ENCODE measurements at places on chromosomes 5 and 9.

GRCh38 chr9:70557661-70558369 is 143.4 kb upstream of the KLF9 start:
- no peak for DNase-seq

GRCh38 chr9:2087500-2088313 is 72.6 kb downstream of the SMARCA2 start:
- DNase-seq, result peak; percentile 48

GRCh38 chr9:111598733-111599091 is 735 bp downstream of the PTGR1 start:
- DNase-seq, result peak; percentile 53

DNA sequence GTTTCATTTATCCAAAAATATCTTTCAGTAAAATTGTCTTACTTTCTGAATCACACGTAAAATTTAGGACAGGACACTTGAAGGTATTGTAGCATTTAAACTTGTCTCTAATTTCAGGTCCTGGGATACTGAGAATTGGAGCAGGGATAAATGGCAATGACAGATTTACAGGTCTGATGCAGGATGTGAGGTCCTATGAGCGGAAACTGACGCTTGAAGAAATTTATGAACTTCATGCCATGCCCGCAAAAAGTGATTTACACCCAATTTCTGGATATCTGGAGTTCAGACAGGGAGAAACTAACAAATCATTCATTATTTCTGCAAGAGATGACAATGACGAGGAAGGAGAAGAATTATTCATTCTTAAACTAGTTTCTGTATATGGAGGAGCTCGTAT is 99.2 kb downstream of the ADGRV1 start:
- no peak for DNase-seq

- DNase-seq, result no peak
Measured at GRCh38 chr5:75089137-75089536, 36.8 kb upstream of the GCNT4 start.

- no peak for DNase-seq
Measured at GRCh38 chr5:44783634-44784315, 25.0 kb upstream of the MRPS30 start.

- no peak for DNase-seq
Measured at GRCh38 chr5:94815313-94816039, 197.0 kb downstream of the SLF1 start.

Data from astrocyte of the hippocampus (primary cell).